GM23338 (cell line): ENCODE measurements at places on chromosomes 2 and 18. TPM values are rescaled to one million over a fixed set of nuclear protein-coding genes. Genes with fewer than 3 reads are reported as not detected.

DNA sequence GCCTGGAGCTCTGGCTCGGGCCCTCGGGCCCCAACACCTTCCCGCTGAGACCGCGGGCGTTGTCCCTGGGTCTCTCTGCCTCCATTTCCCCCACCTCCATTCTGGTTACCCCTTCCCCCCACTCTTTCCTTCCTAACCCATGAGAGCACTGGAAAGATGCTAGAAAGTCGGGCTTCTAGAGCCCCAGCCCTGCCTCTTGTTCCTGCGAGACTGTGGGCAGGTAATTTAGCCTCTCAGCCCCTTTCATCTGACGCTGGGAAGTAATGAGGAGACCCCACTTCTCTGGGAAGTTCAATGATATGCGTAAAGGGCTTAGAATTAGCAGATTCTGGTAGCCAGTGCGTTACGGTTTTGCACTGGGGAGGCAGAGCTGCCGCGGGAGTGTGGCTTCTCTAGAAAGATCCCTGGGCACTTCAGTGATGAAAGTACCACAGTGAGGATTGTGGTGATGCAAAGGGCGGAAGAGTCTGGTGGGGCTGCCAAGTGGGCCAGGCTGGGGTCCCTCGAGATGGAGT lies 16.2 kb upstream of the ECEL1 start:
- DNase-seq, result no peak

- no peak for DNase-seq
Measured at GRCh38 chr2:62565309-62565908, 59.4 kb upstream of the TMEM17 start.

- no peak for DNase-seq
Measured at GRCh38 chr2:241569831-241570281, 11.3 kb downstream of the BOK start.

DNA sequence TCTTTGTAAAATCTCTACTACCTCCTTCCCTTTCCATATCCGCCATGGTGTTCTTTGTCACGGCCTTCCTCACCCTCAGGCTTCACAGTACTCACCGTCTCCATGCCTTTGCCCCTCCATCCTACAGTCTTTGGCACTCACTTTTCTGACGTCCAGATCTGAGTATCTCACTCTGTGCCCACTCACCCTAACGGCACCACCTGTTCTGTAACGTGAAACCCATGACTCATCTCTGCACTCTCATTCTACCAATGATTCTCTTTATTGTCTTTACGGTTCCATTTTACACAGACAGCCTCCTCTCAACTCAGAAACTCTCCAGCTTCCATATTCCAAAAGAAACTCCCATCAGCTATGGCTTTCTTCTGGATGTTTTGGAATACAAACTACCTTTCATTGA lies 56.7 kb downstream of the NETO1 start:
- DNase-seq, result no peak

DNA sequence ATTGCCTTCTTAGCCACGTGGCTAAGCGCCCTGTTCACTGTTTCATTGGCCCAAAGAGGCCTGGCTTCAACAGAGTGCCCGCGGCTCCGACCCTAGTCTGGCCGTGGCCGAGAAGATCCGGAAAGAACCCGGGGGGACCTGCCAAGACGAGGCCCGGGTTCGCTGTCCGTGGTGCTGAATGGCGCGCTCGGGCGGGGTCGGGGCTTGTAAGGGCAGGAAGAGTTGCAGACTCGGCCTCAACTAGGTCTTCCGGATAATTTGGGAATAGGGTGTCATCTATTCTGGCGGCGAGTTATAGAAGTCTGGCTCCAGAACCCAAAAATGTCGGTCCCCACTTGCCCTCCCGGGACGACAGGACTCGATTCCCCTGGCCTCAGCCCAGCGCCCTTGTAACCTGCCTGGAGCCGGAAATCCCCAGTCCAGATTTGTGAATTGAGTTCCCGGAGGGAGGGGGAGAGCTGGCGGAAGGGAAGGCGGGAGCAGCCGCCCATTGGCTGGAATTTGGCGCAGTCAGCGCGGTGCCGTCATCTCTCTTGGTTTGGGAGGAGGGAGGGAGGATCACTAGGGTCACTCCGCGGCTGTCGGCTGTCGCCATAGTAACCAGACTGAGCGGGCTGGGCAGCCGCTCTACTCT lies 3.5 kb downstream of the CDK5R2 start:
- peak; percentile 98 for DNase-seq

DNA sequence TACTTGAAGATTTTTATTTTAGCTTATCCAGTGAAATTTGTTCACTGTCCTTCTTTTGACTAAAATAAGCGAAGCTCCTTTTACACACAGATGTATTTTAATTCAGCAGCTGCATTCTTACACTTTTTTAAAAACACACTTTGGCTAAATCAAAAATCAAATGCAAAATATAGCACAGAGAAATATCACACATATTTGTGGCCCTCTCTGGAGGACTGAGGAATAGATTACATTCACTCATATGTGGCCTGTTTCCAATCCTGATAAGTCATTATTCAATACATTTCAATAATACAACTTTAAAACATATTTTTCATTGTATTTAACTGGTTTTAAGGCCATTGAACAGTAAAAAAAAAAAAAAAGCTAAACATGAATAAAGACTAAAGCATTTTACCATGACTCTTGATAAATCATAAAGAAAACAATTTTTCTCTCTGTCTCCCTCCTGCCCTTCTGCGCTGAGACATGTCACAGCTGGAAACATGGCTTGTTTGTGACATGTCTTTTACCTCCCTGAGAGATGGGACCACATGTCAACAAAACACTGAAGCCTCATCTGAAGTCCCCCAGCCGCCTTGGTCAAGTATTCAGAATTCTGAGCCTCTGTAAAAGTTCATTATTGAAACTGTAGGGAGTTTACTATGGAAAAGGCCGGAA lies 221.0 kb downstream of the ZNF407 start:
- DNase-seq, result no peak

- DNase-seq, result no peak
Measured at GRCh38 chr18:60664736-60665135, 292.2 kb upstream of the MC4R start.

GRCh38 chr2:113806217-113806913 lies 49.9 kb upstream of the SLC35F5 start:
- no peak for DNase-seq

- no peak for DNase-seq
Measured at GRCh38 chr2:143480601-143481236, 351.5 kb downstream of the ARHGAP15 start.

GRCh38 chr2:55923091-55923981 lies at the start of gene EFEMP1:
Gene EFEMP1 (minus strand): TSS chr2:55923782. CDS start chr2:55922440, 1,342 bp downstream.
- peak; percentile 89 for DNase-seq

- no peak for DNase-seq
Measured at GRCh38 chr2:240982821-240983281, 15.6 kb upstream of the SNED1 start.

- no peak for DNase-seq
Measured at GRCh38 chr2:200962811-200963123, 693 bp downstream of the ORC2 start.

DNA sequence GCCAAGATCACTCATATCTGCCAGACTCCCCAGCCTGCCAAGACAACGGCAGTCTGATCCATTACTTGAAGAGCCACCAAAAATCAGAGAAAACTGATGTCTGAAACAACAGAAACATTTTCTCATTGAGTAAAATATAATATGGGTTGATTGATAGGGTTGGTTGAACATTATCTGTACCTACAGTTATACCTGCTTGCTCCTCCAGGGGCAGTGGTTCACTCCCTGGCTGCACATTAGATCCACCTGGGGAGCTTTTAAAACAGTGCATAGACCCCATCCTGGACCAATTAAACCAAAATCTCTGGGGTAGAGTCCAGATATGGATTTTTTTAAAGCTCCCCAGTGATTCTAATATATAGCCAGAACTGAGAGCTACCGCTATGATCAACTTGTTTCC lies 43.6 kb upstream of the SLC14A2 start:
- DNase-seq, result peak; percentile 41

GRCh38 chr2:10837298-10838266 lies 25.0 kb upstream of the PDIA6 start:
- no peak for DNase-seq

DNA sequence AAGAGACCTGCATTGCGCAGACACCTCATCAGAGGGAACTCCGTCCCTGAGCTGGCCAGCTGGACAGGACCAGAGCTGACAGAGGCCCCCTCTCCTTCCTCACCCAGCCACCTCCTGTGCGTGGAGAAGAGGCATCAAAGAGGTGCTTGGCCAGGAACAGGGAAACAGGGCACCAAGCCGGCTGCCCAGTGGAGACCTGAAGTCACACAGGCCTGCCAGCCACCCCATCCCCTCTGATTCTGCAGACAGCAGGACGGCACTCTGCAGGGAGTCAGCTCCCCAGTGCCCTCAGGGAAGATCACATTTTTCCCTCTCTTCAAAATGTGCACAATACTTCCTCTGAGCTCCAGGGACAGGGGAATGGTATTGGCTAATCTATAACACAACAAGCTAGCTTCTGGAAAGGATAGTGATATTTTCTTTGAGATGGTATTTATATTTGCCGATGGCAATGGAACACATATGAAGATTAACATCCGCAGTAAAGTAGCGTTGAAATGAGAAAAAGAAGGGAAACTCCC lies 30.5 kb downstream of the SLC1A4 start:
- no peak for DNase-seq

GRCh38 chr18:55501982-55502710 lies 85.8 kb downstream of the TCF4 start:
- DNase-seq, result no peak

DNA sequence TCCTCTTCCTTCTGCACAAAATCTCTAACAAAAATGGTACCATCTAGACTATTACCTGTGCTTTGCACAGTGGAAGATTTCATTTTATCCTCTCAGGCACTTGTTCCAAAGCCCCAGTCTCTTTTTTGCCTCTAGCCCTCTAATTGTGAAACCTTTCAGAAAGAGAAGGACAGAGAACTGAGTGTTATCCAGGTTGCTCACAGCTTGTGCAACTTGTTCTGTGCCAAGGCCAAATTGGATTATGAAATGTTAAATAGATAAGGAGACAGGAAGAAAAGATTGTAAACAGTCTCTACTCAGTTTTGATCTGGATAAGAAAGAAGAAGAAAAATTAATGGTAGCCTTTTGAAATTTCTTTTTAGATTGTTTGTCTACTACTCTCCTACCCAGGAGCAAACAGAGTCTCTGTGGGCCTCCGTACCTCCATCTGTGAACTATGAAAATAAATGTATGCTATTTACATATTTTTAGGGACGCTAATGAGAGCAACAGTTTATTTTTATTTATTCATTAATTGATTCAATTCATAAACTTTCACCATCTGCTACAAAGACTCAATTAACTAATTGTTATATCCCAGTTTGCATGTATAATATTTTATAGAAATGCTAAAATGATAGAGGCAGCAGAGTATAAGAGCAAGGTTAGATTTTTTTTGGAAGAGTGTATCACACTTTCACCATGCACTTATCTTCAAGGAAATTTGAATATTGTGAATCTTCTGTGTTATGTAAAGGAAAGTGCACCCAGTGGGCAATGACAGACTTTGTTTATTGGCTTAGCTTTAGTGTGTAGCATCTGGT lies 339.0 kb upstream of the ETAA1 start:
- DNase-seq, result no peak

DNA sequence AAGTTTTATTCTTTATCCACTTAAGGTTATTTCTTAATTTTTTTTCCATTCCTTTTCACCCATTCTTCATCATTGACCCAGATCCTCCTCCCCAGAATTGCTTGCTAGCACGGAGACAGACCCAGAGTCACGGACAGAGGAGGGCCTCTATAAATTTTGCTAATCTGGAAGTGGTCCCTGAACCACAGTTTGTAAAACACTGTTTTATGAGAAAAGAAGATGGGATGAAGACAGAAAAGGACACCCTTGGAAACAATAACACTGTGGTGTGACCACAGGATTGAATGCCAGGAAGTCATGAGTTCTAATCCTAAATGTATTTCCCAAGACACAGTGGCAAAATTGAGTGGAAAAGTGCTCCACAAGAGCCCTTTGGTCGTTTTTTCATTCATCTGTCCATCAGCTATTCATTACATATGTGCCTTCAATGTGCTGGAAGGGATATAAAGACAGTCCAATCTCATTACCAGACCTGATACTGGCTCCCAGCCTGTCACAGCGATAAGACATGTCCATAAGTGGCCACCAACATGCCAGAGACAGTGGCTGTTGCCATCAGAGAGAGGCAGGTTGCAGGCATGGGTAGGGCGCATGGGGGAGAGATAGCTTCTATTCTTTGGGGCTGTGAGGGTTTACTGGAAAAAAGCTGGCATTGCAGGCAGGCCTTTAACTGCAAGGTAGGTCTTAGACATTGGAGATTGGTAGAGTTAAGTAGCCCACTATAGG lies 175.2 kb upstream of the ALPP start:
- no peak for DNase-seq

GRCh38 chr2:210169516-210170195 lies 1.6 kb downstream of the KANSL1L start:
- no peak for DNase-seq

DNA sequence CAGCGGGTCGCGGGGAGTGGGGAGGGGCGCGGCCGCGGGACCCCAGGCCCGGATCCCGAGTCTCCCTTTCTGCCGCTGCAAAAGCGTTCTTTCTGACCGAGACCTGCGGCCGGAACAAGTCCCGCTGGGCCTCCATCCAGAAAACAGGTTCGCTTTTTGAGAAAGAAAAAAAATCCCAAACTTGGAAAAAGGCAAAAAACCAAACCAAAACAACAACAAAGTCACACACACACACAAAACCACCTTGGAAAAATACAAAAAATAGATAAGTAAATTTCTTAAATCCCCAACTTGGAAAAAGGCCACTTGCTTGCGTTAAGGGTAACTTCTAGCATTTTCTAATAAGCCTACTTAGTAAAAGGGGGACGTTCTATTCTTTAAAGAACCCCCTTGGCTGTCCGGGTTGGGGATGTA lies 250 bp upstream of the CHST10 start:
- DNase-seq, result no peak

GRCh38 chr2:10215393-10215935 lies 87.2 kb upstream of the HPCAL1 start:
- no peak for DNase-seq

GRCh38 chr18:12059334-12060181 lies 34.1 kb upstream of the ANKRD62 start:
- DNase-seq, result no peak

GPD2 gene
- polyA plus RNA-seq, result 7.6 and 9.4 TPM in 2 replicates

GCG gene
- not detected in 2 replicates for polyA plus RNA-seq

TUBA3E gene
- 0.31 TPM in 1 of 2 replicates, not detected in the other for polyA plus RNA-seq

THAP4 gene
- polyA plus RNA-seq, result 62.9 and 74.0 TPM in 2 replicates

CCDC85A gene
- polyA plus RNA-seq, result 0.17 and 0.21 TPM in 2 replicates

CCDC88A gene
- polyA plus RNA-seq, result 152 and 169 TPM in 2 replicates

ZEB2 gene
- 0.07 and 0.45 TPM in 2 replicates for polyA plus RNA-seq

DIPK1C gene
- not detected in 2 replicates for polyA plus RNA-seq

NEMP2 gene
- 0.99 and 1.2 TPM in 2 replicates for polyA plus RNA-seq

HSBP1L1 gene
- 2.3 and 3.7 TPM in 2 replicates for polyA plus RNA-seq

SPAG16 gene
- 41.4 and 47.8 TPM in 2 replicates for polyA plus RNA-seq

DNAJC27 gene
- polyA plus RNA-seq, result 1.9 and 2.6 TPM in 2 replicates

MAT2A gene
- 74.4 and 105 TPM in 2 replicates for polyA plus RNA-seq
